Memory B cell (primary cell): ENCODE measurements at places on chromosomes 6 and 20.
A peak's percentile ranks its signal among the peaks of the same experiment; 100 is the strongest.

- DNase-seq = no peak
These were observed 5.7 kb downstream of the TMEM181 start for GRCh38 chr6:158565482-158566040.

DNA sequence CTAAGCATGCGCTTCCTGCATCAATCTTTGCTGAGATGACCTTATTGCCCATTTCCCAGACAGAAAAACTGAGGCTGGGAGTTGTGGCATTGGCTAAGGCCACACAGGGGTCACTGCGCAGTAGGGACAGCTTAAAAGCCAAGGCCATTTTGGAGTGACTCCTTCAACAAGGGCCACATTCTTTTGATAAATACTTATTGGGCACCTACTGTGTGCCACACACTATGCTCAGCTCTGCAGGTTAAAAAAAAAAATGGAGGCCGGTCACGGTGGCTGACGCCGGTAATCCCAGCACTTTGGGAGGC is 108.6 kb downstream of the CEBPB start:
- DNase-seq = no peak

DNA sequence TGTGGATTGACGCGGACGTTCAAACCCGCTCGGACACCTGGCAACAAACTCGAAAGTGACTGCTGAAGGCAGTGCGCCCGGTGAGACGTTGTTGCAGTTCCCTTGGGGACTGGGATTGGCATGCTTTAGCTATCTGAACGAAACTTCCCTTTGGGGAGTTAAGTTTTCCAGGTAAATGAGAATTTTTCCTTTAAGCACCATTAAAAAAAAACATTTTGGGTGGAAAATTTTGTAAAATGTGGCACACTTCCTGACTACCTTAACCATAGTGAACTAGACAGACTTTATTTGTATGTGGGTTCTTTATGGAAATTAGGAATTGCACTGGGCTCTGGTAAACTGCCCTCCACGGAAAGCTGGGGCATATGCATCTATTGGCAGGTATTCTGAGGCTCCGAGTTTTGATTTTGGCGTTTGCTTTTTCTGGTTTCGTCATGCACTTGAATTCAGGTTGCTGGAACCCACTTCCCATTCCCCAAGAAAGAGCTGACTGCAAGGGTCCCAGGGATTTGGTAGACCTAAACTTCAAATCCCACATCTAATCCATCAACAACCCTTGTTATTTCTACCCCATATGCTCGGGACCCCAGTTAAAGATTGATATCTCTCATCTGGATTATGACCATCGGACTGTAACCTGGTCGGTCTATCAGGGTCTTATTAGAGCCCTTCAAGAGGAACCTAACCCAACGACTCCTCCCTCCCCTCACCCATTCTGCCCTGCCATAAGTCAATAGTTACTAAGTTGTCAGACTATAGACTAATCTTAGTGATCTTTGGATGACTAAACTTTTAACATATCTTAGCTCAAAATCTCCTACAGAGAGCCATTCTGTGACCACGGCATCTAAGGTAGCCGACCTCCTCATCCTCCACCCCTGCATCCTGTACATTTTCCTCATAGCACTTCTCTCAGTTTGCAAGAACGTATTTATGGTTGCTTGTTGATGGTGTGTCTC is 800 bp upstream of the DYNLT1 start:
- DNase-seq = no peak

DNA sequence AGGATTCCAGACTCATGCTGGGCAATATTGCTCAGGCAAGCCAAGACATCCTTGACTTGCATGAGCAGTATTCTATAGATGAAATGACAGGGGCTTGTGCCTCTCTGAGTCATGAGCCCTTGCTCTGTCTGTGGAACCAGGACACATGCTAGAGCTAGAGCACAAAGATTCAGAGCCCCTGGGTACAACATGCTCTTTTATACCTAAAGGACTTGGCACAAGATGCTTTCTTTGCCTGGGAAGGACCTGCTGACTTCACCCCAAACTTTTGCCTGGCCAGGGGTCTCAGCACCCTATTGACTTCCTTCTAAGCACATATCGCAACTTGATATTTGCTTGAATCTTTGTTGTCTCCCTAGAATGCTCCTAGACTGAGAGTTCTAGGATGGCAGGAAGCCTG is 27.4 kb downstream of the TGM6 start:
- no peak for DNase-seq

DNA sequence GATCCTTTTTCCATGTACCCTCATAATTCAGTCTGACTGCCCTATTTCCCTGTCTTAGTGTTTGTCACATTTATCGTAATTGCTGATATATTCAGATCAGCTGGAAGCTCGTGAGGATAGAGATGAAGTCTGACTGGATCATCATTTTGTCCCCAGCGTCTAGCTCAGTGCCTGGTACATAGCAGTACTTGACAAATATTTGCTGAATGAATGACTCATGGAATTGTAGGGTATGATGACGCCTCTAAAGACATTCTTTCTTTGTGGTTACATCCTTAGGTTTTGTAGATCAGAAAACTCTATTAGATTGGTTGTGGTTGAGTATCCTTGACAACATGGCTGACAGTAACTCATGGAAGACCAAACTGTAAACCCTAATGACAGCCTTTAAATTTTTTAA is 68.9 kb downstream of the MTHFD1L start:
- DNase-seq = no peak

DNA sequence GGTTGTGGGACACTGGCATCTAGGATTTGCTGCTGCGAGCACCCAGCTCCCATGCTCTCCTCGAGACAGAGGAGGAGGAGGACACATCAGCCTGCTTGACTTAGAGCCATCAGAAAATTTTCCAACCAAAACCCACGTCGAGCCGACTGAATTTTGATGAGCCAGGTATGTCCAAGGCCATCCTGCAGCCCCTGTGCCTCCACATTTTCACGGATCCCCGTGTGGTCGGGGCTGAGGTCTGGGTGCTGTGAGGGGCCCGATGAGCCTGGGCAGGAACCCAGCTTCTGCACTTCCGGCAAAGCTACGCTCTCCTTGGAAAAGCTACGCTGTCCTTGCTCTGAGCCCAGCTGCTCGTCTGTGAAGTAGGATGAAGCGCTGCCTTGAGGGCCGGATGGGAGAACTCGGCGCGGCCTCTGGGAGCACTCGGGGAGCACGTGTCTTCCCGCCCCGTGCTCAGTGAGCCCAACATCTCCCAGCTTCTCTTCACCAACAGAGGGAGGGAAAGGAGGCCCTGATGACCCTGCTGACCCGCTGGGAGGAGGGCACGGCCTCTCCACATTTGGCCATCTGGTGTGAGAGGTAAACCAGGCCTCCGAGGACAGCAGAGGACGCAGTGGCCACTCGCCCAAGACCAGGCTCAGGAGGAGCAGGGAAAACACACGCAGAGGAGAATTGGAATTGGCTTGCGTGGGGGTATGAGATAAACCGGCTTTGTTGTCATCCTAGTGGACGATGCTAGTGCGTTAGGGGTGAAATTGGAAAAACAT is 33.9 kb downstream of the PSMG4 start:
- DNase-seq = no peak

GRCh38 chr20:10324198-10324847 is 105.7 kb downstream of the SNAP25 start:
- DNase-seq = no peak

DNA sequence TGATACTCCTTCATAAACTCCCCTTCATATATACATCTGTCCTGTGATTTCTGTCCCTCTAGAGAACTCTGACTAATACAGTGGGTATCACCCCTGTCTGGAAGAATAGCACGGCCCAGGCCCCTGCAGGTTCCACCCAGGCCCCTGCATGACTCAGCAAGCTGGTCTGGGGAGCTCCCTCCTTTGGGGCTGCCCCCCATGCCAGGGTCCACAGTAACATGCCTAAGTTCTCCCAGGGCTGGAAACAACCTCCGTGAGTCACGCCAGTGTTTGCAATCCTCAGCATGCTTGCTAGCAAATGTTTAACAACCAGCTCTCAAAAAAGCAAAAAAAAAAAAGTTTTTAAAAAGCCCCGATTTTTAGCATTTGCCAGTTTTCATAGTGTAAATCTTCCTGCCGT is 134.3 kb upstream of the CDH4 start:
- no peak for DNase-seq

GRCh38 chr6:131890091-131890490 is 61.1 kb downstream of the CCN2 start:
- no peak for DNase-seq

- DNase-seq = peak; percentile 89
These were observed 77.1 kb downstream of the SGK1 start for GRCh38 chr6:134240665-134241431.

GRCh38 chr6:42316981-42317380 is 99.3 kb upstream of the MRPS10 start:
- no peak for DNase-seq

- no peak for DNase-seq
These were observed 113.9 kb downstream of the CRYBG1 start for GRCh38 chr6:106474466-106474865.

DNA sequence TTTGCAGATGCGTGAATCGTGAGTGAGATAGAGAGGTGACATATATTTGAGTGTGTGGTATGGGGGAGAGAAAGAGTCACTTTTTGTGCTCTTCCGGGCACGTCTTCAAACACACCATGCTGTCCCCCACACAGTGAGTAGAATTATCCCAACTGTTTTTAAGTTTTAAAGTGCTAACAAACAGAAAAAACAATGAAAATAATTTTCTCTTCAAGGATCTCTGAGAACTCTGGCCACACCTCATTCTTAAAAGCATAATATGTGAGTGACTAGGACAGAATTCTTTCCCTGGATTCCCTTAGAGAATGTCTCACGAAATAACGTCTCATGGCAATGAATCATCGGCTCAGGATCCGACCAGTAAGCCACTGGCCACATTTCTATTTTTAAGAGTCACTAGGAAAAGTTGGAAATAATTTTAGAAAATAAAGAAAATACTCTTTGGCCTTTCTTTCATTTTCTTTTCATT is 235.7 kb upstream of the ZNF217 start:
- no peak for DNase-seq

GRCh38 chr6:54076159-54076789 is 35.0 kb upstream of the MLIP start:
- no peak for DNase-seq

GRCh38 chr6:158387036-158387435 is 74.8 kb downstream of the TULP4 start:
- DNase-seq = no peak

- DNase-seq = no peak
These were observed 36.6 kb downstream of the ABHD12 start for GRCh38 chr20:25353747-25354705.

- DNase-seq = no peak
These were observed 44.0 kb upstream of the SLC22A16 start for GRCh38 chr6:110520209-110520965.

DNA sequence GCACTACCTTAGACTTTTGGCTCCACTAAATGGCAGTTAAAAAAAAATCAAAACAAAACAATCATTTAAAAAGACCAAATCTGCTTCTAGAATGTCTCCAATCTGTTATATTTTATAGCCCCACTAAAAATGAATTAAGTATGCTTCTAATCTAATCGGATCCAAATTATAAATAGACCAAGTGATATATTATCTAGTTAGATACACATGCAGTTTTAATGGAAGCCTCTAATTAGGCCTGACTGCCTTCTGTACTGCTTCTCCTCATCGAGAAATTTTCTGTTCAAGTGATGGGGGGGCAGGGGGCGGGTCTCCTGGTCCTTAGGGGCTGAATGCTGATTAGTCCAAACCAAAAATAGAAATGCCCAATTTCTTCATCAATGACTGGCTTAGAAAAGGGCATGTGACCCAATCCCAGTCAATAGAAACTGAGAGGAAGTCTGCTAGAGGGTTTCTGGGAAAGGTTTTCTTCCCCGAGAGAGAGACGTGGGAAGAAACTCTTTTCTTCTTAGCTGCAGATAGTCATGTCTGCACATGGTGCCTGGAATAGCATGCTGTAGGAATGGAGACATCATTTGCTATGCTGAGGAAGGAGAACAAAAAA is 6.9 kb downstream of the SESN1 start:
- no peak for DNase-seq

- no peak for DNase-seq
These were observed 15.7 kb downstream of the NFYA start for GRCh38 chr6:41088451-41088850.

GRCh38 chr6:165987483-165988301 is 180.0 kb downstream of the TBXT start:
- DNase-seq = no peak

- DNase-seq = no peak
These were observed 42.1 kb upstream of the MDFI start for GRCh38 chr6:41596096-41596685.

GRCh38 chr20:10960416-10960815 is 286.6 kb upstream of the JAG1 start:
- no peak for DNase-seq

GRCh38 chr20:4625687-4626086 is 96.0 kb upstream of the PRND start:
- no peak for DNase-seq

- DNase-seq = no peak
These were observed 989.0 kb upstream of the MANEA start for GRCh38 chr6:94588301-94588700.

DNA sequence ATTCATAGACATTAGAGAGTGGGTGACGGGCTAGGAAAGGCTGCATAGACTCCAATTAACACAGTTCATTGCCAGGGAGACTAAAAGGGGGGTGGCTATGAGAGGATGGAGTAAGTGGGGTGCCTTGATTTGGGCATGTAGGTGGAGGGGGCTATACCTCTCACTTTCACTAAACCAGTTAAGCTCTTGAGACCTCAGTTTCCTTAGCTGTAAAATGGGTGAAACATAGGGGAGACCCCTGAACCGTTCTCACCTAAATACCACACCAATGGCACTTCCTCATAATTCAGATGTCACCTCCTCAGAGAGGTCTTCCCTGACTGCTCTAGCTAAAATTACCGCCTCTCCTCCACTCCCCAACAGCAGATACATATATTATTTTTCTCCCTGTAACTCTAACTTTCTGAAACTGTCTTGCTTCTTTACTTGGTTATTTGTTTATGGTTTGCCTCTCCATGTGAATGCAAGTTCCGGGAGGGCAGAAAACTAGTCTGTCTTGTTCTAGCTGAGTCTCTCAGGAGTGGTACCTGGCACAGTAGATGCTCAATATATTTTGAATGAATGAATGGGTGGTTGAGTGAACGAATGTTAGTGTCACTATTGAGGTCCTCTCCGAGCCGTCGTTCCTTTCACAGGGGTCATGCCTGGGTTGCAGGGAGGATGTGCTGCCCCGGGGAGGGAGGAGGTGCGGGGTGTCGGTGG is 615 bp upstream of the EYA2 start:
- no peak for DNase-seq

GRCh38 chr6:139748353-139749146 is 374.1 kb upstream of the CITED2 start:
- no peak for DNase-seq

DNA sequence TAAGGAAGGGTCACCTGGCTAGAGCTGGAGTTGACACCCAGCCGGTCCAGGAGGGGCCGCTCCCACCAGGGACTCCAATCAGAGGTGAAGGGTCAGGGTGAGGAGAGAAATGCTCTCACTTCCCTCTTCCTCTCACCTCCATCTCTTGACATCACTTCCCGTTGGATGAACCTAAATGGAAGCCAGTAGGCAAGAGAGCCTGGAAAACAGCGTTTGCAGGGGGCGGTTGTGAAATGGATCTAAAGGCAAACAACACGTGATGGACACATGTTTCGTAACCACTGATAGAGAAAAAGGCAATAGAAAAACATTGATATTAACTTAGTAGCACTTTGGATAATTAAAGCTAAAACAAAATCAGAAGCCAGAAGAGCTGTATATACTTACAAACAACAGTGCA is 105.6 kb upstream of the FOXA2 start:
- DNase-seq = no peak
